ENCODE measurements at places on chromosomes 3 and 15. TPM values are rescaled to one million over a fixed set of nuclear protein-coding genes. Genes with fewer than 3 reads are reported as not detected.

DNA sequence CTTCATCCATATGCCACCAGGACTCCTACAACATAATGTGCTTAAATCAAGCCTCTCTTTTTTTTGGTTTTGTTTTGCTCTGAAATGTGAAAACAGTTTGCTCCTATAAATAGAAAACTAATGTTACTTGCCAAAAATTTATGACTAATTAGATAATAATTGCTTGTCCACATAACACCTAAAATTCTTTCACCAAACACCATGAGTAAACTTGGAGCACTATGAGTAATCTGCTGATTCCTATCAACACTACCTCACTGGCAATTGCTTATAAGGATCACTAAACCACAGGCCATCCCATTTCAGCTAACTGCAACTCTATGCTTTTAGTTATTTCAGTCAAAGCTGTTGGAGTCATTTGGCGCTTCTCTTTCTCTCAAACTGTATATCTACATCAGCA is 252.7 kb downstream of the EPHA3 start:
- no peak for DNase-seq

GRCh38 chr3:178990293-178990692 is 81.3 kb downstream of the ZMAT3 start:
- DNase-seq = no peak

- DNase-seq = no peak
Measured at GRCh38 chr3:179045719-179046402, 25.7 kb downstream of the ZMAT3 start.

- DNase-seq = no peak
Measured at GRCh38 chr15:66378814-66379430, 7.8 kb upstream of the MAP2K1 start.

DISP2 gene
- total RNA-seq = 0.05 TPM

- DNase-seq = no peak
Measured at GRCh38 chr15:77311618-77312398, 108.1 kb downstream of the PEAK1 start.
